ENCODE measurements at places on chromosomes 11 and 22.

- DNase-seq: no peak
These were observed 101.5 kb downstream of the PLEKHA7 start for GRCh38 chr11:16912692-16913111.

- no peak for DNase-seq
These were observed 649.7 kb downstream of the METTL15 start for GRCh38 chr11:28757725-28758515.

DNA sequence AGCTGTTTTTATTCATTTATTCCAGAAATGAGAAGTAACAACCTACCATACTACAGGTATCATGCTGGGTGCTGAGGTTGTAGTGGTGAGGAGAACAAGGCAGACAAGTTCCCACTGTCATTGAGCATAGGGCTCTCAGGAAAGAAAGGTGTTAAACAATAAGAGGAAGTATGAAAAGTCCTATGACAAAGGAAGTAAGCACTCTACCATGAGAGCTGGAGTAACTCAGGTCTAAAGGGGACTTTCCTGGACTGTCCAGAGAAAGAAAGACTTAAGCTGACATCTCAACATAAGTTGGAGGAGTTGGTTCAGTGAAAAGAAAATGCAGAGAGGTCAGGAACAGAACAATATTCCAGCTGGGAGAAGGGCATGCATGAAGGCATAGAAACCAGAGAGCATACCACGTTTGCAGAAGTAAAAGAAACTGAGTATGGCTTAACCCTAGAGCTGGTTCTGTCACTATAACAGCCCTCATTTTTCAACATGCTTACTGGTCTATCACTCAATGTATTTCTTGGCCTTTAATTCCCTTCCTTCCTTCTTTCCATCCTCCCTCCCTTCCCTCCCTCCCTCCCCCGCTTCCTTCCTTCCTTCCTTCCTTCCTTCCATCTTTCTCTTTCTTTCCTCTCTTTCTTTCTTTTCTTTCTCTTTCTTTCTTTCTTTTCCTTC is 137.8 kb upstream of the BDNF start:
- no peak for DNase-seq

GRCh38 chr11:962688-963087 is 37.0 kb downstream of the AP2A2 start:
- DNase-seq: no peak

GRCh38 chr11:85961930-85962363 is 106.8 kb downstream of the CCDC83 start:
- no peak for DNase-seq

GRCh38 chr11:77109236-77110019 is 6.8 kb downstream of the OMP start:
- DNase-seq: no peak

DNA sequence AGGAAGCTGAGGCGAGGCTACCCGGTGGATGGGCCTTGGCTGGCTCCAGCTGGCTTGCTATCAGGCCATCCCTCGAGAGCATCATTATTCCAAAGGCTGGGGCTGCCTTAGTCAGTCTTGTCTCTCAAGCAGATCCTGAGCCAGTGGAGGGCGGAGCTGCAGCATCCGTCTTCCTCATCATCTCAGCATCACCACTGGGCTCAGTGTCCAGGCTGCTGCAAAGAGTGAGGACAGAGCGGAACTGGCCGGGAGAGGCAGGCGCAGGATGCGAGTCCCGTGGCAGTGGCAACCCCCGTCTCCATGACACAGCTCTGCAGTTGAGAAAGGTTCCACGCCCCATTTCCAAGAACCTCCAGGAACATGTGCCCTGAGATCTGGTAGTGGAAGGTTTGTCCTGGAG is 4.4 kb downstream of the TP53I11 start:
- DNase-seq: no peak

DNA sequence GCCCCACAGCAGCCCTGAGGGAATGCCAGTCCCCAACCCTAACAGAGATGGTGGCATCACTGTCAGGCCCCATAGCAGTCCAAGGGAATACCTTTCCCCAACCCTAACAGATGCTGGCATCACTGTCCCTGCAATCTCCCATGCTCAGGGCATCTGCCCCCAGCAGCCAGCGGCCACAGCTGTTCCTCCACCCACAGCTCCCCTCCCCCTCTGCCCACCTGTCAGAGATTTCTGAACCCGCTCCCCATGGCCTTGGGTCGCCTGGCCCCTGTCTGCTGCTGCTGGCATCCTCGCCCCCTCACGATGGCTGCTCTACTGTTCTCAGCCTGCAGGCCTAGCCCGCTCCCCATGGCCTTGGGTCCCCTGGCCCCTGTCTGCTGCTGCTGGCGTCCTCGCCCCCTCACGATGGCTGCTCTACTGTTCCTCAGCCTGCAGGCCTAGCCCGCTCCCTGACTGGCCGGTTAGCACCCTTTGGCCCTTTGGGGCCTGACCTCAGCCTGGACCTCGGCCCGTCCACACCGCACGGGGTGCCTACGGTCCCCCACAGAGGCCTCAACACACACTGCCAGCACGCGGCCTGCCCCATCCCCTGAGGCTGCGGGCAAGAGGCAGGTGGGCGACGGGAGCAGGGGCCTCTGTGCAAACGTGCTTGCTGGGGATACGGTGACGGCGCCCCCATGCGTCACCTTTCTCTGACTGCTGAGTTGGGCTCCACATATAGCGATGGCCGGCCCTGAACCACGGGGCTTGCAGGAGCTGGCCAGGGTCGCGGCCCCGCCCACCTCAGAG is 20.7 kb downstream of the CHID1 start:
- no peak for DNase-seq

DNA sequence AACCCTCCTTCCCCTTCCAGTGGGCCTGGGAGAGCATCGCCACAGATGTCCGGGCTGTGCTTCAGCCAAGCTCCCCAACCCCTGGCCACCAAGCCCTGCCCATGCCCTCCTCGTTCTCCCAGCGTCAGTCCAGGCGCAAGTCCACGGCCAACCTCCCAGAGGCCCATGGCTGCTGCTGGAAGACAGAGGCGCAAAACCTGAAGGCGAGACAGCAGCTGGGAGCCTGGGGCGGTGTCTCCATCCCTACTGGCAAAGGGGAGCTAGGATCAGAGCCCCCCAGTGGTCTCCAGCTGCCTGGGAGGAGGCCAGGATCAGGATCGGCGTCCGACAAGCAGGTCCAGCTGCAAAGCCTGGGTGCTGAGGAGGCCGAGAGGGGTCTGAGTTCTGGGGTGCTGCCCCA is 1.9 kb downstream of the TSGA10IP start:
- no peak for DNase-seq

DNA sequence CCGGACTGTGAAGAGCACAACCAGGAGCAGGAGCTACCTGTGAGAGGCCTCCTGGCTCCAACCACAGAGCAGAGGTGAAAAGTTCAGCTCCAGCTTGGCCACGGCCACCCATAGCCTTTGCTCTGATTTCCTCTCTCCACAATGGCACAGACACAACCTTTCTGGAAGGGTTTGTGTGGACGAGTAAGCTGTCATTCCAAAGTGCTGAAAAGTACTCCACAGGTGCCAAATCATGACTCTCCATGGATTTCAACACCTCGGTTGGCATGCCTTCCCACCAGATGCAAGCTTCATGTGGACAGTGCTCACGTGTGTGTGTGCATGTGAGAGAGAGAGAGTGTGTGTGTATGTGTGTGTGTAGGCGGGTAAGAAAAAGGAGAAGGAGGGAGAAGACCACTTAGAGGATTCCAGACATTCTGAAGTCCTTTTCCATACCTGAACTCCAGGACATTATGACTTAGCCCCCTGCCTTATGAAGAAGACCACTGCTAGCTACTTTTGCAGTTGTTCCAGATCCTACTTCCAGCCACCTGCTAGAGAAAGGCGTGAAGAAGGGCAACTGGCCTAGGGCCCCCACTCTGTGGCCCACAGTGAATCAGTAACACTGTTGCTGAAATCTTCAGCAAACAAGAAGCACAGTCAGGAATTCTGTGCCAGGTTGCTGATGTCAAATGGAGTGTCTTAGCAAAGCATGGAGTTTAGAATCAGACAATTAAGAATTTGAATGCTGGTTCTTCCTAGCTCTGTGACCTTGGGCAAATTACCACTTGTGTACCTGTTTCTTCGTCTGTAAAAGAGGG is 13.9 kb upstream of the NAV2 start:
- no peak for DNase-seq

DNA sequence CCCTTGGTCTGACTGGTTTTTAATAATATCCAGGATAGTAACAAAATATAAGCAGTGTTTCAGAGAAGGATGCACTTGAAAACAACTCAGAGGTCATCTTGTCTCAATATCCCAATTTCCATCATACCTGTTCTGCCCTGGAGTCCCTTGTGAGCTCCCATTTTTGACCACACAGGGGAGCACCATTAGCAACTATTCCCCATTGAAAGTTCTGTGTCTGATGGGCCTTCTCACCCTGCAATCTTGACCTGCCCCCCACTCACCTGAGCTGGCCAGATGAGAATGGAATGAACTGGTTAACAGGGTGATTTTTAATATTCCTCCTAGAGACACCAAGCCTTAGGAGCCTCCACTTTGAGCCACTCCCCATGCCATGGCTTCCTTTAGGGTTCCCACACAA is 3.8 kb upstream of the CAPN5 start:
- no peak for DNase-seq

- no peak for DNase-seq
These were observed 83.1 kb downstream of the PARVA start for GRCh38 chr11:12460466-12460865.

GRCh38 chr22:45758603-45759002 is 87.0 kb downstream of the ATXN10 start:
- no peak for DNase-seq

GRCh38 chr22:31243339-31244045 is 31.4 kb downstream of the LIMK2 start:
- no peak for DNase-seq
